ENCODE measurements at places on chromosomes 12 and 14.

- no peak for DNase-seq
Measured at GRCh38 chr12:26317942-26318575, 122.7 kb downstream of the SSPN start.

DNA sequence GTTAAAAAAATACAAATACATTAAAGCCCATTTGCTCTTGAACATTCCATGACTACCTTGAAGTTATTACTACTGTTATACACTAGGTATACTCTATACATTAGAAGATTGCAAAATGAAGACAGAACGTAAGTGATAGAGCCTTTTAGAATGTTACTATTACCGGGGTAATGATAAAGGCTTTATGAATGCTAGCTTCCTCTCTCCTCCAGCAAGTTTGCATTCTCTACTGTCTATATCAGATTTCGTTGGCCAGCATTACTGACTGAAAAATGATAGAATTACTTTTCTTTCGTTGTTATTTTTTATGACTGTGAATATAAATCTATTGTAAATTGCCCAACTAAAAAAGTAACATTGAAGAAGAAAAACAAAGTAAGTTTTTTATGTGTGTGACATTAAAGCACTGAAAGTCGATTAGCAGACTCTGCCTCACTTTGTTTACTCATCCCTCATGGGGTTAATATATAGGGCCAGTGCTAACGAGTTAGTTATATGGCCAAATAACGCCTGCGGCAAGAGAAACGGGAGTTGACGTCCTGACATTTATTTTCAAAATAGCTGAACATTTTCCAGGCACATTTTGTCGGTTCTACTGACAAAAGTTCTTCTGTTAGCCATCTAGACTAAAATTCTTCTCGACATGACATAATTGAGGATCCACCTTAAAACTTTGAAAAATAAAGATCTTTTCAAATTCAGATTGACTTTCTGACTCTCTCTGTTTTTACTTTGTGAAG, 163.8 kb upstream of the KITLG start:
- no peak for DNase-seq

GRCh38 chr12:57775563-57776246, 3.3 kb downstream of the EEF1AKMT3 start:
- DNase-seq = peak; percentile 58

- DNase-seq = no peak
Measured at GRCh38 chr12:86735851-86736250, 479.7 kb upstream of the MGAT4C start.

GRCh38 chr14:103135333-103136260, 12.3 kb downstream of the TNFAIP2 start:
- no peak for DNase-seq

- no peak for DNase-seq
Measured at GRCh38 chr12:27208414-27208750, 35.7 kb upstream of the STK38L start.

GRCh38 chr14:94906577-94906976, 136.7 kb upstream of the GSC start:
- DNase-seq = no peak

- no peak for DNase-seq
Measured at GRCh38 chr12:21324551-21324950, 10.2 kb downstream of the SLCO1A2 start.

DNA sequence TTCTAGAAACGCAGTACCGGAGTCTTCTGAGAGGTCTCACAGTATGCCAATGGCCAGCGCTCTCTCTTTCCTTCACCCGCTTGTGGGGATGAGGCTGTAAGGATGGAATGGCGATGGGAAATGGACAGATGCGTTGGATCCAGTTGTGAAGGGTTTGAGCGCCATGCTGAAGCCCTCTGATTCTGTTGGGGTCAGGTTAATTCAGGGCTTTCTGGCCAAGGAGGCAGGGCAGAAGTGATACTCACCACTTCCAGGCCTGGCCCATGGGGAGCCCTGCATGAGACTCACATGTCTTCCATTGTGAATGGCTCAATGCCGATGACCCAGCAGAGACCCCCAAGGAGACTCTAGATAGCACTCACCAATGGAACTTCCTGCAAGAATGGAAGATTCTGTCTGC, 114.3 kb downstream of the BCL11B start:
- no peak for DNase-seq

- no peak for DNase-seq
Measured at GRCh38 chr12:73514672-73515071, 1023.0 kb upstream of the ATXN7L3B start.

DNA sequence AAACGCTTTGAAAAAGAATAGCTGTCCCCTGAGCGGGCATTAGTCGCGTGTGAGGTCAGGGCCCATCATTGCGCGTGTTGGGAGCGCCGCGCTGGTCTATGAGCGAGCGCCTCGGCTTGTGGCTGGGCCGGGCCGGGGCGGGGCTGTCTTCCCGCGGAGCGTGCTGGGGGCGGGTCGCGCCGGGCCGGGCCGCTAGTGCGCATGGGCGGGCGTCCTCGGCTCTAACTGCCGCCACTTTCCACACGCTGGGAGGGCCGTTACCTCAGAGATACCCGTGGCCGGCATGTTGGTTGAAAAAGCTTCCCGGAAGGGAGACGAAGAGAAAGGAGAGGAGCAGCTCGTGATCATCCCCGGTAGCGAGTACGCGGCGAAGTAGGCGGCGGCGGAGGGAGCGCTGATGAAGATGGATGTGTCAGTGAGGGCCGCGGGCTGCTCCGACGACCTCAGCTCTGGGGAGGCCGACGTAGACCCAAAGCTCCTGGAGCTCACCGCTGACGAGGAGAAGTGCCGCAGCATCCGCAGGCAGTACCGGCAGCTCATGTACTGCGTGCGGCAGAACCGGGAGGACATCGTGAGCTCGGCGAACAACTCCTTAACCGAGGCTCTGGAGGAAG, at the start of gene EID3:
TSS of gene EID3 (plus strand) at position 202 of the 614 bp plus-strand sequence. CDS start at position 398, 196 bp downstream.
- peak; percentile 90 for DNase-seq

GRCh38 chr14:23604675-23605170, 26.1 kb upstream of the JPH4 start:
- no peak for DNase-seq

DNA sequence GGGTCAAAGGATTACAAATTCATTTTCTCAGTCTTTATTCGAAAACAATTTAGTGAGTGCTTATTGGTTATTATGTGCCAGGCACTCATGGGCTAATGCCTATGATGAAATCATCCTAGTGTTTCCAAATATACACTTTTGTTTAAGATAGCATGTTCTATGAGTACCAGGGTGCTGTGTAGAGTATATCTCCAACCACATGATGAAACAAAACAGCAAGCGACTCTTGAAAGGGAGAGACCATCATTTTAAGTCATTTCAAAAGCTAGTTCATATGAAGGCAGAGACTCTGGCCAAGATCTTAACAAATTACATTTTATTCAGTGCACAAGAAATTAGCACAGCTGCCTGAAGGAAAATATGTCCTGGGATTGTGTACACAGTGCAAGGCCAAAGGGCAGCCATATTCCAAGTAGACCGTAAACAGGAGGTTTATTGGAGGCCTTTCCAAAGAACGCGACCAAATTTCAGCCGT, 204.2 kb downstream of the EFCAB11 start:
- no peak for DNase-seq

GRCh38 chr14:101402936-101403660, 158.2 kb upstream of the DIO3 start:
- DNase-seq = no peak

GRCh38 chr12:31259136-31259886, 66.6 kb downstream of the SINHCAF start:
- DNase-seq = no peak

- DNase-seq = no peak
Measured at GRCh38 chr12:106446419-106447092, 89.0 kb downstream of the POLR3B start.

DNA sequence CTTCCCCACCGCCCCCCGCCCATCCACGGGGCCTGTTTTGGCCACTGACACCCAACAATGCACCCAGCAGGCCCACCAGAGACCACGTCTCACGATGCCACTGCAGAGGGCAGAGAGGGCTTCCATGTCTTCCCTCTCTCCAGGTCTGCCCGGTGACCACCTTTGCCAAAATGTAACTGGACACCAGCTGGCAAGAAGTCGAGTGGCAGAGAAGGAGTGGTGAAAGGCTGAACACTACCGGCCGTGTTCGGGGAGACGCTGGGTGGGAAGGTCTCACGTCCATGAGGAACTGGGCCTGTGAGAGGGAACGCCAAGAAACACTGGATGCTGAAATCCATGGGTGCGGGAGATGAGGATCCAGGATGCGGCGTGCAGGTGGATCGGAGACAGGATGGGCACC, 308.2 kb downstream of the ADGRD1 start:
- DNase-seq = no peak

GRCh38 chr12:18165422-18165871, 75.5 kb upstream of the RERGL start:
- no peak for DNase-seq

- no peak for DNase-seq
Measured at GRCh38 chr14:90905531-90905930, 89.3 kb upstream of the TTC7B start.

DNA sequence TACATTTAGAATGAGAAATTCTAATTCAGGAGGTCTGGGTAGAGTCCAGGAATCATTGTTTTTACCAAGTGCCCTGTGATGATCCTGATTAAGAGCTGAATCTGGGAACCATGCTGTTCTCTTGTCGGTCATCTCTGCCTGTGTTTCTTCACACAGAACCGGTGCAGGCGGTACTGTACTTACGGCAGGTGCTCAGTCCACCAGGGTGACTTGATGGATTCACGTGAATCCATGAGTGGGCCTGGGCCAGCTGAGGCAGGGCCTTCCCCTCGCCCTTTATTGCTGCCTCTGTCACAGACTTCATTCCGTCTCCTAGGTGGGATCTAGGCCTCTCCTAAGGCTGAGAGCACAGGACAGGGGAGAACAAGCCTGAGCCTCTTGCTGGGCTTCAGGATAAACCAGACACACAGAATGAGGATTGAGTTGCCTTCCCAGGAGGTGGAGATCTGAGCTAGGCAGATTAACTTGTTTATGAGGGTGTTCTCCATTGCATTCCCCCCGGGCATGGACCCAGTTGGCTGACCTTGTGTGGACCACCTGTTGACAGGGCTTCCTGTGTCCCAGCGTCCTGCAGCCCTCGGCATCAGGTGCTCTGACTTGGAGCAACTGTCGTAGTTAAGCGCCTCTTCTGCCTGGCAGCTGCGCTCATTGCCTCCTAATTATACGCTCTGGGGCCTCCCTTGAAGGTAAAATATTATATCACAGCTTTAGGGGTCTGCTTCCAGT, 42.1 kb downstream of the B4GALNT3 start:
- no peak for DNase-seq

DNA sequence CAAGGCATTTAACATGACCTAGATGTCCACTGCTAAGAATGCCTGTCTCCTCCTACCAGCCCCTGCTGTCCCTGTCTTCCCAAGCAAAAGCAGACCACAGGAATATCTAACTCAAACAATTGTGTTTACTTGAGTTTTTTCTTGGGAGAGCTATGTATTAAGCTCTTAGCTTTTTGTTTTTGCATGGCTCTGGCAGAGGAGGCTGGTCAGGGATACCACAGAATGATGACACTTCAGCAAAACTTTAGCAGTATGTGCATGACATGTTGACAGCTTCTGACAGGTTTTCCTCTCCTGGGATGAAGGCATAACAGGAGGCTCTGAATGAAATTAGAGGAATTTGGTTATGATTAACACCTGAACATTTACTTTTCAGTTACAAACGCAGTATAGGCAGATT, 6.9 kb downstream of the TMBIM6 start:
- no peak for DNase-seq

DNA sequence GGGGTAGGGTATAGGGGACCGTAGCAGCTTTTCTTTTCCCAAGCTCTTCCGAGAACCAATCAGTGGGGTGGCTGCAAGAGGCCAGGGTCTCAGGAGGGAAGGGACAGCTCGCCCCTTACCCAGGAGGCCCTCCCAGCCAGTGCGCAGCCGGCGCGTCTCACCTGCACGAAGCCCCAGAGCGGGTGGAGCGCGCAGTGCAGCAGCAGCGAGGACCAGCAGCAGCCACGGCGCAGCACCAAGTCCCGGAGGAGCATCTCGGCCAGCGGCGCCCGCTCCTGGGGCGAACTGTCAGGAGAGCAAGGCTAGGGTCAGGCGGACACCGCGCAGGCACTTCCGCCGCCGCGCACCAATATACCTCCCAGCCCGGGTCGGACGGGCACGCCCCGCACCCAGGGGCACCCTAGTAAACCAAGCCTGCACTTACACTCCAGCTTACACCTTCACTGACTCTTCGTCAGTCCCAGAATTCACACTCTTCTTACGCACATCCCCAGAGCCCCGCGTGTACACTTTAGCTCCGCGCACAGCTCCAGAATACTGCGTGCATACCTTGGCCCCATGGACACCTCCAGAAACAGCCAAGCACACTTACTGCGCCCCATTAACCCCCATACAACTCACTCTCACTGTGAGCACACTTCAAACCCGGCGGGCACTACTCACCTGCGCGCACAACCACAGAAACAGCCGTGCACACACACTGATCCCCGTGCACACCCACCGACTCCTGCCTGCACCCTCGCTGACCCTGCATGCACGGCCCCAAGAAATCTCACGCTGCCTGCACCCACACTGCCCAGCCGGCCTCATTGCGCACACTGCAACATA, 606 bp downstream of the PRIMA1 start:
- DNase-seq = no peak

DNA sequence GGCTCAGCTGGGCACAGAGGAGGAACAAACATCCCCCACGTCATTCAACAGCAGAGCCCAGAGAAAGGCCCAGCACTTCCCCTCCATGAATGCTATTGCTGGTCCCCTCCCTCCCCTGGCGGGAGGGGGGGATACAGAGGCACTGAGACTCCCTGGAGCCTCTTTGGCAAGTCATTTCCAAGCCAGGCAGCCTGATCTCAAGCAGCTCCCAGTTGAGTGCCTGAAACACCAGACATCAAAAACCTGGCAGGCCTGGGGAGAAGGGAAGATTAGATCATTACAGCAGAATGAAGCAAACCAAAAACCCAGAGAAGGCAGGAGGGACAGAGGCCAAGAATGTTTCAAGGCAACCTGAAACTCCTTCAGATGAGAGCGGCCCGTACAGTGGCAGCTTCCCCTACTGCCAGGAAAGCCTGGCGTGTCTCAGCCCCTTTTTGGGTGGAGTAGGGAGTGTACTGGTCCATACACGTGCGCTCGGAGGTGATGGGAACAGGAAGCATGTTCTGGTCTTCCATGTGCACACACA, 92.1 kb downstream of the LRRC74A start:
- peak; percentile 54 for DNase-seq

DNA sequence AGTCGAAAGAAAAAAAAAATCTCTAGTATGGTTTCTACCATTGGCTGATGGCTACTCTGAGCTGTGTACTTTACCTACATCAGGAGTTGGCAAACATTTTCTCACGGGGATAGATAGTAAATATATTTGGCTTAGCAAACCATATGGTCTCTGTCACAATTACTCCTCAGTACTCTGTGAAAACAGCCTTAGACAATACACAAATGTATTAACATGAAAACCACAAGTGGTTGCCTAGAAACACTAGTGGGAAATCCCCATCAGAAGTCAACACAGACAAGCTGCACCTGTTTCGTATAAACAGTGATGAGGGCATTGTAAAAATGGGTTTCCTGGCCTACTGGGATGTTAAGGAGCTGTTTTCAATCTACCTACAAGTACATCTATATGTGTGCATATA, 84.6 kb upstream of the NAV3 start:
- DNase-seq = no peak

- no peak for DNase-seq
Measured at GRCh38 chr12:104294927-104295668, 8.4 kb upstream of the EID3 start.
